ENCODE measurements at places on chromosomes 3 and 15.

DNA sequence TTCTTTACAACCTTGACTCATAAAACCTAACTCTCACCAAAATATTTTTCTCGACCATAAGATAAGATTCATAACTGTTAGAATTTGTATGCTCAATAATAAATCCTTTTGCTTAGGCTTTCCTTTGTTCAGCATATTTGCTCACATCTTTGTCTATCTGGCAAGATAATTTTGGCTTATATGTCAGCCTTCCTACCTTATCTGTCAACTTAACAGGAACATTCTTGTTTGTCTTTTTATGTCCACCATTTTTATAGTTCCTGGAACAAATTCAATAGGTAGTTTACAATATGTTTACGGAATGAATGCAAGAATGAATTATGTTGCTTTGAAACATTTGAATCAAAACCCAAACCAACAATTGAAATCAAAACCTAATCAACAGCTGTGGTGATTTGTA, 41.0 kb upstream of the P2RY1 start:
- no peak for DNase-seq

DNA sequence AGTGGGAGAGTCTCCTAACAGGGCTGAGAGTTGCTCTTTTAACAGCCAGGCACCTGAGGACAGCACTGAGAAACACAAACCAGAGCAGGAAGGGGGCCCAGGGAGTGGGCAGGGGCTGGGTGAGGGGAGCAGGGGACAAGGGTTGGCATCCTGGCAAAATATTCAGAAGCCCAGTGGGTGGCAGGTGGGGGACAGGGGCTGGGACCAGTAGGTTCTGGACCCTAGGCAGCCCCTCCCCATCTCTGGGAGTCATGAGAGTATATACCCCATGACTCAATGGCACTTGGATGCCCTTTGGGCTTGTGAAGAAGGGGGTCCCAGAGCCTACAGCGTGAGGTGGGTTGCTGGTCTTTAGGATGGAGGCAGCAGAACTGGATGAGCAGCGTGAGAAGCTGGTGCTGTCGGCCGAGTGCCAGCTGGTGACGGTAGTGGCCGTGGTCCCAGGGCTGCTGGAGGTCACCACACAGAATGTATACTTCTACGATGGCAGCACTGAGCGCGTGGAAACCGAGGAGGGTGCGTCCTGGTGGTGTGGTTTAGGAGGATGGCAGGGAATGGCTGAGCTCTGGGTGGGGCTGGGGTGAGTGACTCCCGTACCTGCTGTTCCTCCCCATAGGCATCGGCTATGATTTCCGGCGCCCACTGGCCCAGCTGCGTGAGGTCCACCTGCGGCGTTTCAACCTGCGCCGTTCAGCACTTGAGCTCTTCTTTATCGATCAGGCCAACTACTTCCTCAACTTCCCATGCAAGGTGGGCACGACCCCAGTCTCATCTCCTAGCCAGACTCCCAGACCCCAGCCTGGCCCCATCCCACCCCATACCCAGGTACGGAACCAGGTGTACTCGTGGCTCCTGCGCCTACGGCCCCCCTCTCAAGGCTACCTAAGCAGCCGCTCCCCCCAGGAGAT, 24.2 kb downstream of the NBEAL2 start:
- no peak for DNase-seq

DNA sequence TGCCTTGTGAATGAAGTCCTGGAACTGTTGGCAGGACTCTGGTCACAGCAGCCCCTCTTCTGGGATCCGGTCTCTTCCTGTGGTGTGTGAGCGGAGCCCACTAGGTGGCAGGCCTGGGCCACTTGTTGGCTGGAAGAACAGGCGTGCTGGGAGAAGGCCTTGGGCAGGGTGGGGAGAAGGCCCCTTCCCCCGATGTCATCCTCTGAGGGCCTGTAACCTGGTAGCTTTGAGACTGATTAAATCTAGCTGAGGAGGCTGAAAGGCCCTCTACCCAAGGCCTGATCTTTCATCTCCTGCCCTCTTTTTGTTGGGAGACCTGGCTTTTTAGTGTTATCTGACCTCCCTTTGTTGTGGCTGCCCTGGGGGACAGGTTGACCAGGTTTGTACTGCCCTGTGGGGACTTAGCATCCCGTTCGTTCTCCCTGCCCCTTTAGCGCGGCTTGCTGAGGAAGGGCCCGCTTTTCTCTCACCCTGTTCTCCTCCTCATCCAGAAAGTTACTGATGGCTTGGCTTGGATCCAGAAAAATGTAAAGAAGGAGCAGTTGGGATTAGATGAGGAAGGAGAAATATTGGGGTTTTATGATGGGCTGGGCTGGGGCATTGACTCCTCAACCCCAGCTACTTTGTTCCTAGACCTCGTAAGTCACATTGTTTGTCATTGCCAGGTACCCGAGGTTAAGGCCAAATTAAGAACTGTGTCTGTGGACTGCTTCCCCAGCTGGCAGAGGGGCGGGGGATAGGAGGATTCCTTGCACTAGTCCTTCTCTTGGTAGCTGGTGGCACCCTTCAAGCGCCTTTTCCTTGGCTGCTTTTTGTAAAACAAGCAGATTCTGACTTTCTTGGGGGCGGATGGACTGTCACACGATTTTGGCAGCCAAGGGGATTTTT, 48.5 kb downstream of the CHCHD6 start:
- peak; percentile 5 for DNase-seq

GRCh38 chr3:63862804-63863149, 828 bp downstream of the THOC7 start:
- DNase-seq: no peak

DNA sequence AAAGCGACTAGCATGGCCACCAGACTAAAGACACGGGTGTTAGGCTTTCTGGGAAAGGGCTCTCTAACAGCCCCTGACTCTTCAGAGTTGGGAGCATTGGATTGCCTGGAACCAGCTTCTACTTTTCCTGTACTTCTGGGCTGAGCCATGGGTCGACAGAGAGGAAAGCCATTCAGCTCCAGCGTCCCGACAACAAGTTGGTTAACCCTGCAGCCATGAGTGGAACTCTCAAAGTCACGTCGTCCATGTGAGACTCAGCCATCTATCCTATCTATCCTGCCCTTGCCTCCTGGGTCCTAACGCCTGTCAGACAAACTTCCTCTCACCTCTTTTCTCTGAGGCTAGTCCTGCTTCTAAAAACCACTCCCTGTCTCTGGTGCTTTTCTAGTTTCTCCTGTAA, 32.6 kb upstream of the TBC1D5 start:
- no peak for DNase-seq

DNA sequence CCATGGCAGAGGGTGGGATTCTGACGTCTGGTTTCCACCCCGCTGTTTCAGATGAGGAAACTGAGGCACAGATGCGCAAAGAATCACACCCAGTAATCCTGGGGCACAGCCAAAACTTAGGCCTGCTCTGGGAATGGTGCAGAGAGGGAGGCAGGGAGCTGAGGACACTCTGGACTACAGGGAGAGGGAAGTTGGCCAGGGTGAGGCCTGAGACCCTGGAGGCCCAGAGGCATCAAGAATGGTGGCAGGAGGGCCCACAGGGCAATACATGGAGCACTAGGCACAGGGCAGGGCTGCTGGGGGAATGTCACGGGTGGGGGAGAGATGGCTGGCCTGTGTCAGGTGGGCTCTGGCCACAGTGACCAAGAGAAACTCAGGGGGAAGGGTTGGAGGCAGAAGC, 63.6 kb downstream of the TLE3 start:
- no peak for DNase-seq

GRCh38 chr3:9826815-9827573, 16.8 kb downstream of the RPUSD3 start:
- DNase-seq: no peak

DNA sequence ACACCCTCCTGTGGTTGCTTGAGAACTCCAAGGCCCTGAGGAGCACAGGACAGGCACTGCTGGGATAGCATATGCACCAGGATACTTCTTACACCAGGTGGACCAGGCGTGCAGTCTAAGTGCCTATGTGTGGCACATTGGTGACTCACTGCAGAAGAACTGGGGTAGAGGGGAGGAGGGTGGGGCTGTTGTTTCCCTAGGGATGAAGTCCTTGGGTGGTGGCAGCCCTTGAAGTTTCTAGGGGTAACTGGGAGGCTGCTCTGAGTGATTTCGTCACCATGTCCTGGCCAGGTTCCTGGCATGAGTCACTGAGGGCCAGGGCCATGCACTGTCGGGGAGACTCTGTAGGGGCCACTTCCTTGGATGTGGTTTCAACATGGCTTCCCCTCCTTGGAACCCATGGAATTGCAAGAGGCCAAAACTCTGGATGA, 15.9 kb downstream of the MYZAP start:
- DNase-seq: no peak

GRCh38 chr3:177887475-177887874, 648.8 kb upstream of the KCNMB2 start:
- DNase-seq: no peak

DNA sequence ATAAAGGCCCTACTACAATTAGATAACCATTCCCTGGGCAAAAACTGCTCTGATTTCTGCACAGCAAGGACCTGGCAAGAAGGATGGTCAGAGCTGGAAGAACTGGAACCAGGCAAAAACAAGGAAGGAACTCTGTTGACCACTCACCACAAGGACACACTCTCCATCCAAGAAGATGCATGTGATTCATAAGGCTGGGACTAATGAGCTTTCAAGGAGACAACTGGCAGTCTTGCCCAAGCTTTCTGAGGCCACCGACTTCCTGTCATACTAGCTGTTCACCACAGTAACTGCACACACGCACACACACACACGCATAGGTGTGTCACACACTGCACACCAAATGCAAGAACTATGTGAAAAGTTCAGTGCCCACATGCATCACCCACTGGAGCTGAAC, 256.6 kb downstream of the OCA2 start:
- no peak for DNase-seq

DNA sequence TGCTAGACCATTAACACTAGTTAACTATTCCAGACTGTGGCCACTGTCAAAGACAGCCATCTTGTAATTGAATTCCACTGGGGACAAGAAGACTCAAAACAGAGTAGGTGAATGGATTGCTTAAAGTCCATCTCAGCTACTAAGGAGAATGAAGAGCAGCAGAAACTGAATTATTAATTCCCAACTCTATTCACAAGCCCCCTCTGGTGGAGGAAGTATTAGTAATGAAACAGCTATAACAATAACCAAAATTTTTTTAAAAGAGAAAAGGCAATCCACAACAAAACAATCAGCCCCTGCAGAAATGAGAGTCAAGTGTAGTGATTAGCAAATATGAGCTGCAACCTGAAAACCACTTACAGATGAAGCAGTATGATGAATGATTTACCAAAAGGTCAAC, 302.8 kb downstream of the FHIT start:
- no peak for DNase-seq

- no peak for DNase-seq
These were observed 687.4 kb upstream of the CFAP20DC start for GRCh38 chr3:59737241-59737640.

- DNase-seq: no peak
These were observed 10.3 kb downstream of the U2SURP start for GRCh38 chr3:143011705-143012104.

- no peak for DNase-seq
These were observed 4.3 kb downstream of the MECOM start for GRCh38 chr3:169659096-169659819.

DNA sequence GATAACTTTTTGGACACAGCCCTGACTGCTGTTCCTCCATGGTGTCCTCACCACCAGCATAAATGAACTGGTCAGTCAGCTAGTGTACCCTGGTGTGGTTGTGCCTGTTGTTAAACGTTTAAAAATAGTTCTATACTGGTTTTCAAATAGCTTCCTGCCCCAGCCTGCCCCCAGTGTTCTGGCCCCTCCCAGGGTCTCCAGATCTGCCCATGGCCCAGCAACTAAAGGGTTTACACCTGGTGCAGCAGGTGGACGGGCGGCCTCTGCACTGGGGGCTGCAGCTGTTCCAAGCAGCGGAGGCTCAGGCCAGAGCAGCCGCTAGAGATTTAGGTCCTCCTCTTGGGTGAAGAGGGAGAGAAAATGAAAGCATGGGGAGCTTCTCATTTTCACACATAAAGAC, 6.1 kb upstream of the NR2E3 start:
- no peak for DNase-seq

GRCh38 chr15:57019496-57020160, 101.2 kb downstream of the TCF12 start:
- no peak for DNase-seq

Data from CD8-positive, alpha-beta memory T cell (primary cell).